ENCODE measurements at places on chromosomes 12 and 14. TPM values are rescaled to one million over a fixed set of nuclear protein-coding genes. Genes with fewer than 3 reads are reported as not detected.

DNA sequence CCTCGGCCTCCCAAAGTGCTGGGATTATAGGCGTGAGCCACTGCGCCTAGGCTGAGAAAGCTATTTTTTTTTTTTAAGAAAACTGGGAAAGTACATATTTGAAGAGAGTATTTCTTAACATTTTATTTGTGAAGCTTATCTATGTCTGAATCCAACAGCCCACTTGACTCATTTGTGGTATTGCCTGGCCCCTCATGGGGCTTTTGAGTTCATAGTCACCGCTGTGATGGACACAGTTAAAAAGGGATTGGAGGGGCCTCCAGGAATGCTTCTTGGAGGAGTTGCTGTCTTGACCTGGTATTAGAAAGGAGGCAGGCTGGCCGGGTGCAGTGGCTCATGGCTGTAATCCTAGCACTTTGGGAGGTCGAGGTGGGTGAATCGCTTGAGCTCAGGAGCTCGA lies 26.5 kb downstream of the BCL7A start:
- DNase-seq, result no peak

IL23A gene
- polyA plus RNA-seq, result 0.78 TPM

DNA sequence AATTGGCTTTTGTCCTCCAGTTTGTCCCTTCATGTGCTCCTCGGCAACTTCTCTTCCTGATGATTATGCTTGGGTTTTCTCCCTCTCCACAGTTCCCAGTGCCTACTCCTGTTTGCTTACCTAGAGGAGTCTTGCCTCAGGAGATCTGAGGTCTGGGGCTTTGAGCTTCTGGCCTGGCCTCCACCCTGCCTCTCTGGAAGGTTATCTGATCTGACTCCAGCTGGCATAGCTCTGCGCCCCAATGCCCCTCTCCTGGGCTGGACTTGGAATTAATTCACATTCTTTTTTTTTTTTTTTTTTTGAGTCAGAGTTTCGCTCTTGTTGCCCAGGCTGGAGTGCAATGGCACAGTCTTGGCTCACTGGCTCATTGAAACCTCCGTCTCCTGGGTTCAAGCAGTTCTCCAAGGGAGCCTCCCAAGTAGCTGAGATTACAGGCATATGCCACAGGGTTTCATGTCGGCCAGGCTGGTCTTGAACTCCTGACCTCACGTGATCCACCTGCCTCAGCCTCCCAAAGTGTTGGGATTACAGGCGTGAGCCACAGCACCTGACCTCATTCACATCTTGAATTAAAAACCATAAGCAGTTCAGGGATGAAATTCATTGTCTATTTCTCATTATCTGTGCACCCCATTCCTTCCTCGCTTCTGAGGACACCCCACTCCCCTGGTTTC lies 33.5 kb downstream of the CFL2 start:
- DNase-seq, result no peak

RFX4 gene
- 0.06 TPM for polyA plus RNA-seq

PLBD1 gene
- polyA plus RNA-seq, result 50.1 TPM

STAC3 gene
- 6.1 TPM for polyA plus RNA-seq

DNA sequence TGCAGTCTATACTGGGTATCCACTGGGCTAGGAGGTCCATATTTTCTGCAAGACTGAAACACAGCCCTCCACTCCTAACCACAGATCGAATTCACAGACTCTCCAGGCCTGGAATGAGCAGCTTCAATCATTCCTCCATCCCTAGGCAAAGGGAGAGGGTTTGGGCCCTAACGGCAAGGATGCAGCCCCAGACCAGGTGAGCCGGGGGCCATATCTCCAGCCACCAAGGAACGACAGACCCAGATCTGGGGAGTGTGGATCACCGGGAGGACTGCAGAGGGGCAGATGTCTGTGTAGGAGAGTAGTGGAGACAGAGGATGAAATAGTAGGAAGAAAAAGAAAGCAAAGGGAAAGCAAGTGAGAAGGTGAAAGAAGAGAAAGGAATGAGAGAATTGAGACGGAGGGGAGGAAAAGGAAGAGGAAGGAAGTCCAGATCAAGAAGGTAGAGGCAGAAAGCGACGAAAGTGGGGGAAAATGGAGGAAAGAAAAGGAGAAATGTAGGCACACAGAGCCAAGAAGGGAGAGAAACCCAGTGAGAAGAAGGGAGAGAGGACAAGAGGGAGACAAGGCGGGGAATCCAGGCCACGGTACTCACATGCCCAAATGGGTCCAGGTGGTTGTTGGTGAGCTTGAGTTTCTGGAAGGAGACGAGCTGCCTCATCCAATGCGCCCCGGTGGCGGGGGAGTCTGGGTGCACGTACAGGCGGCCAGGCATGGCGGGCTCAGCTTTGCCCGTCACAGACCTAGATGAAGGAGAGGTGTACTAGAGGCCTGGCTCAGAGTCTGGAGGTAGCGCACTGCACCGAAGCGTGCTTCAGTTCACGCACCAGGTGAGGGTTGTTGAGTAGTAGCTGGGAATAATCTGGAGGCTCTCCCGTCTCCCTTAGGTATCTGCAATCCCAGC lies 7.7 kb downstream of the TBX5 start:
- no peak for DNase-seq

DNA sequence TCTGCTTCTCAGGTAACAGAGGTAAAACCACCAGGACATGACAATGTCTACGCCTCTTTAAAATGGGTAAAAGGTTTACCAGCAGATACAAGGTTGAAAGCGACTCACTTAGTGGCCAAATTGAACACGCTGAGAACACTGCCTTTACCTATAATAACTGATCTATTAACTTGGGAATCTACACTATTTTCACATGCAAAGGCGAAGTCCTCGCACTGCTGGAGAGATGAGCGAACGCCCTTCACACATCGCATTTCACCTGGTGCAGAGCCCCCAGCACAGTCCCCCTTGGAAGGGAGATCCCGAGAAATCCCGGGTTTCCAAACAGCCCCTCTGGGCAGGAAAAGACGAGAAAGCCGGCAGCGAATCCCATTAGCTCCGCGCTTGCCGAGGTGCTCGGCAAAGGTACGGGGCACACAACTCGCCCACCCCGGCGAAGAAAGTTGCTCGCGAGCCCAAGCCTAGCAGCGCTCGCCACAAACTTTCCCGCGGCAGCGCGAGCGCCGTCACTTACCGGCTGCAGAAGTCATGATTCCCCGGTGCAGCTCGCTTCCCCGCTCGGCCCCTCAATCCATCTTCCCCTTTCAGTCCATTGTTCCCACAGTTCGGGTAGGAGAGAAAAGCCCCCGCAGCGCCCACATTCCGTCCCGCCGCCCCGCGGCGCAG lies 423 bp downstream of the FGD6 start:
- peak; percentile 43 for DNase-seq

DNA sequence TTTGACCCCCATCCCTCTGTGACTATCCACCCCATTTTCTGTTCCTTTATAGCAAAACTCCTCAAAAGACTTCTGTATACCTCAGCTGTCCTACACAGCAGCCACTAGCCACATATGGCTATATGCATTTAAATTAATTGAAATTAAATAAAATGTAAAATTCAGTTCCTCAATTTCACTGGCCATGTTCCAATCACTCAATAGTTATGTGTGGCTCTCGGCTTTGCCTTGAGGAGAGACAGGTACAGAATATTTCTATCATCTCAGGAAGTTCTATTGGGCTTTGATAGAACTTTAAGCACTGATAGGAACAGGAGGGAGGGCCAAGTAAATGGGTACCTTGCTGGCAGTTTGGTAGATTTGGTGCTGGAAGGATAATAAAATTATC lies 280.3 kb upstream of the AMIGO2 start:
- DNase-seq, result no peak

DNA sequence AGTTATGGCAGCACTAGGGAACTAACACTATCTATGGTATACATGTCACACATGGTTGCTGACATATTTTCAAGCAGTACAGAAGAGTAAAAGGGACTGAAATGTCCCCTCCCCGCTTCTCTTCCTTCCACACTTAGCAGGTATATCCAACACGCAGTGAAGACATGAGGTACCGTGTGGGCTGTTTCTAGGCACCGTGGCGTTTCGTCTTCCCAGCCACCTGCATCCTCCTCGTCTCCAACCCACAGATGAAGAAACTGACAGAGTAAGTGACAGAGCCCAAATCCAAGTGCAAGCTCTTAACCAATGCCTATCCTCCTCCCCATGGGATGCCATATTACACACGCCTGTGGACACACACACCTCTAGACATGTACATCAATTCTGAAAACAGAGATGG lies 32.4 kb downstream of the SLC8B1 start:
- no peak for DNase-seq

GRCh38 chr14:90641615-90642243 lies 174.5 kb downstream of the TTC7B start:
- no peak for DNase-seq

BATF gene
- polyA plus RNA-seq, result 0.42 TPM

DNA sequence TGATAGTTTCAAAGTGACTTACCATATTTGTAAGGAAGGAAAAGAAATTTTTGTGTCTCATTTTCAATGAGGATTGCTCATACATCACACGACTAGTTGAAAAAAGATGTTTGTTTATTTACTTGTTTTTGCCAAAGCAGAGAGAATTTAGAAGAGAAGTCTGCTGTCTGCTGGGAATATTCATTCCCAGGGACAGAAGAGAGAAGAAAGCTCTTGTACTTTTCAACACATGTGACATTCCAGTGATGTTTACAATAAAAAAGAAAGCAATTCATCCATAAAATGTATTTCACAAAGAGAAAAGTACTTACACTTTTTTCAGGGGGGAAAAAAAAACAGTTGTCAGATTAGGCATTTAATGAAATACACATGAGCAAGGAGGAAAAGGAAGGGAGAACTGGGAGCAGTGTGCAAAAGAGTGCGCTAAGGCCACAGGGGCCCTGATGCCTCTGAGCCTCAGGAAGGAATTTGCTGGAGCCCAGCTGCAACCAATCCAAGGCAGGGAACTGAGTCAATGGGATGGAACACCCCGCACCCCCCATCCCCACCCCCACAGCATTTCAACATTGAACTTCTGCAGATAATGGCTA lies 115.0 kb downstream of the RPAP3 start:
- no peak for DNase-seq

- DNase-seq, result no peak
These were observed 87.2 kb upstream of the CDKN3 start for GRCh38 chr14:54309615-54310014.

- no peak for DNase-seq
These were observed 58.6 kb downstream of the R3HDM2 start for GRCh38 chr12:57372233-57372632.

DNA sequence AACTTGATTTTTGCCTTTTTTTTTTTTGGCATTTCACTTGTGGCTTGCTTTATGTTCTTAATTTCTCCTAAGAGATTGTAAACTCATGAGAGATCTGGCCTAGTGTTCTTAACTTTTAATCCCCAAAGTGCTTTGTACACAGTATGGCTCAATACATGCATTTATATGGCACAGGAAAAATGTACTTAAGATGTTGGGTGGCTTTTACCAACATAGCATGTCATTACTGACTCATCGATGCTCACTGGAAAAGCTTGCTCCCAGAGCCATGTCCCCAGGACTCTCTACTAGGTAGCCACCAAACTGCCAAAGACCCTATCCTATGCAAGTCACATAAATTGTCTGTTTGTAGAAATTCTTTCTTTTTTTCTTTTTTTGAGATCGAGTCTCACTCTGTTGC lies 13.1 kb upstream of the SMCO3 start:
- DNase-seq, result no peak

- no peak for DNase-seq
These were observed 368.0 kb downstream of the CCDC91 start for GRCh38 chr12:28558250-28558649.

DNA sequence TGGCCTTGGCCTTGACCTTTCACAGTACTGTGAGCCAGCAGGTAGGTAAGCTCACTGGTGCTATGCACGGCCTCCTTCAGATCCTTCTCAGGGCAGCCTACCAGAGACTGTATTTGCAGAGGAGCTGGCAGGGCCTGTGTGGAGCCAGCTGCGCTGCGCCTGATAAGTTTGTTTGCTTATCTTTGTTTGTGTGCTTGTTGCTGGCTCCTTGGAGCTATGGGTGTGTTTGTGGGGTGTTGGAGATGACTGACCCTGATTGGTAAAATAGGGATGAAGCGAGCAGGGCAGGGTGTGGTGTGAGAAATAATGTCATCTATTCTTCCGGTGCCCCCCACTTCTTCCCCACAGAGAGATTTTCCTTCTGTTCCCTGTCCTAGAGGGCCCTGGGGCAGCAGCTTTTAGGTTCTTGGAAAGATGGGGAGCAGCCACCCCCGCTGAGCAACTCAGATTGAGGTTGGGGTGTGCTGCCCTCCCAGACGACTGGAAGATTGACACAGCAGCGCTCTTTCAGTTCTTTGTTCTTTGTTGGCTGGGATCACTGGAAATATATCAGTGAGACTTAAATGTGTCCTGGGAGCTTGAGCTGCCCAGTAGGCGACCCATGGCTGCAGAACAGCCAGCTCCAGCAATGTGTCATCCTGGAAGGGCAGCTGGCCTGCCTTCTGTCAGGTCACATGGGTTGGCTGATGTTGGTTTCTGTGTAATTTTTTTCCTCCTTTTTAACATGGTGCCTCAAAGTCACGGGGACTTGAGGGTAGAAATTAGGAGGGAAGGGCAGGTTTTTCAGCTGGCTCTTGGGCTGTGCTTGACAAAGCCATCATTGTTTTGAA lies 19.6 kb downstream of the MLXIP start:
- no peak for DNase-seq

DNA sequence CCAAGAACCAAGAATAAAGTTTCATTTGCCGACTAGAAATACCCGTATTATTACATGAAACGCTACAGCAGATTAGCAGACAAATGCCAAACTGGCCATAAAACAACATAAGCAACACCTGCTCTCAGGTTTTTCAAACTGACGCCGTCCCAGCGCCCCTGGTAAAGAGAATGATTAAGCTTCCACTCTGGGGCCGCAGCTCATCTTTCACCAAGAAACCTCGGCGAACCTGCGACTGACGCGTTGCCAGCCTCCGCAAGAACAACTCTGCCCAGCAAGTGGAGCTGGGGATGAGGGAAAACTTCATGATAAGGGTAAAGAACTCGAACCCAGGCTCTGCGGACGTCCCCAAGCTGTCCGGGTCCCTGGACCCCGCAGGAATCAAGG lies 530 bp downstream of the ARL1 start:
- DNase-seq, result peak; percentile 45

DNA sequence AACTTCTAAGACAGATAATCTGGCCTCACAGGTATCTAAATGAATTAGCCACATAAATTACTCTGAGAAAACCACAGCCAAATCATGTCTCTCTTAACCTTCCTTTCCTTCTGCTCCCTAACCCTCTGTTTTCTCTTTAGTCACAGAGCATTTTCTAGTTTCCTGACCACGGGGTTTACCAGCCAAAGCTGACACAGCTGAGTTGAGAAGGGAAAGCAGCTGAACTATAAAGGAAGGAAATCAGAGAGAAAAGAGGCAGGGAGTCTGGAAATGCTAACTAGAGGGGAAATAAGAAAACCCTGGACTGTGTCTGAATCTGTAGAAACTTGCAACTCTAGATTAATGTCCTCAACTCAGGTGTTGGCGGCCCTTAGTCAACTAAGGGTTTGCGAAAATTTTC lies 24.4 kb downstream of the ANKS1B start:
- no peak for DNase-seq

GRCh38 chr12:74906224-74906623 lies 303.4 kb downstream of the KCNC2 start:
- DNase-seq, result no peak

SYCP3 gene
- polyA plus RNA-seq, result 3.1 TPM

- no peak for DNase-seq
These were observed 1296.5 kb downstream of the TMEM121 start for GRCh38 chr14:106822905-106823304.

TMEM233 gene
- polyA plus RNA-seq, result 2.3 TPM

GRCh38 chr12:67223225-67223624 lies 45.9 kb upstream of the CAND1 start:
- no peak for DNase-seq
